Lower leg skin (tissue), 4 donors: ENCODE measurements at places on chromosomes 3 and 15. TPM values are rescaled to one million over a fixed set of nuclear protein-coding genes. Genes with fewer than 3 reads are reported as not detected.

Gene GCNT3
- total RNA-seq, result 1.5 TPM

Gene CX3CR1
- 0.67 TPM for total RNA-seq

Gene EPHA6
- total RNA-seq, result 0.23 TPM

Gene MASP1
- 16.7 TPM for total RNA-seq

Gene SPINK8
- total RNA-seq, result not detected

Gene ATP8B4
- 6.3 TPM for total RNA-seq

Gene STRIT1
- total RNA-seq, result not detected

Gene GATA2
- total RNA-seq, result 9.1 TPM

Gene ST3GAL6
- total RNA-seq, result 28.8 TPM

Gene ASB7
- total RNA-seq, result 15.8 TPM

Gene CYP1A2
- not detected for total RNA-seq

Gene ANKRD34C
- not detected for total RNA-seq

Gene WDR93
- not detected for total RNA-seq

Gene LYZL4
- total RNA-seq, result not detected

Gene FYTTD1
- 52.8 TPM for total RNA-seq

Gene ITGB5
- 300 TPM for total RNA-seq

Gene ALG1L2
- total RNA-seq, result not detected

Gene NISCH
- total RNA-seq, result 69.9 TPM

Gene POC1A
- 1.7 TPM for total RNA-seq

Gene SETMAR
- total RNA-seq, result 19.9 TPM

Gene RAMAC
- 31.9 TPM for total RNA-seq

Gene SELENOT
- total RNA-seq, result 39.2 TPM

Gene SFMBT1
- total RNA-seq, result 9.5 TPM

Gene CCDC32
- 15.9 TPM for total RNA-seq

Gene CHST13
- not detected for total RNA-seq

Gene SAXO2
- total RNA-seq, result 1.5 TPM

Gene GPX1
- 224 TPM for total RNA-seq

Gene ISG20
- 4.3 TPM for total RNA-seq

Gene INSYN1
- total RNA-seq, result 33.9 TPM

Gene NLGN1
- total RNA-seq, result 0.80 TPM

Gene RASGRP1
- total RNA-seq, result 20.6 TPM

Gene EFCC1
- total RNA-seq, result 1.7 TPM

Gene B3GNT5
- total RNA-seq, result 12.7 TPM

Gene SEMA3G
- 31.6 TPM for total RNA-seq

Gene SLC28A1
- not detected for total RNA-seq

Gene ITPR1
- total RNA-seq, result 9.5 TPM

Gene CHRFAM7A
- 0.58 TPM for total RNA-seq

Gene TNFSF10
- total RNA-seq, result 57.5 TPM

Gene CHRNA7
- total RNA-seq, result 0.95 TPM

Gene ATP2C1
- 63.7 TPM for total RNA-seq

Gene HESX1
- total RNA-seq, result 0.30 TPM

Gene DNAH1
- total RNA-seq, result 4.9 TPM

Gene SKOR1
- 1.2 TPM for total RNA-seq

Gene RARRES1
- total RNA-seq, result 89.7 TPM

Gene ATP2B2
- total RNA-seq, result not detected

Gene IL5RA
- not detected for total RNA-seq

Gene TP63
- 208 TPM for total RNA-seq

Gene COL6A5
- total RNA-seq, result not detected

Gene CCDC13
- 0.06 TPM for total RNA-seq

Gene DCBLD2
- 13.8 TPM for total RNA-seq

Gene ZPLD1
- total RNA-seq, result 0.16 TPM

Gene KCNMB3
- 0.34 TPM for total RNA-seq

Gene ARHGEF26
- 36.8 TPM for total RNA-seq

Gene PARP6
- 61.7 TPM for total RNA-seq

Gene GTPBP8
- total RNA-seq, result 19.3 TPM

Gene LRRN1
- 8.5 TPM for total RNA-seq

Gene OCA2
- total RNA-seq, result 15.6 TPM

Gene ALDH1A2
- 3.2 TPM for total RNA-seq

Gene CORO2B
- total RNA-seq, result 0.80 TPM

Gene C3orf22
- total RNA-seq, result not detected
